ENCODE measurements at places on chromosomes 11 and 22. TPM values are rescaled to one million over a fixed set of nuclear protein-coding genes. Genes with fewer than 3 reads are reported as not detected.

DNA sequence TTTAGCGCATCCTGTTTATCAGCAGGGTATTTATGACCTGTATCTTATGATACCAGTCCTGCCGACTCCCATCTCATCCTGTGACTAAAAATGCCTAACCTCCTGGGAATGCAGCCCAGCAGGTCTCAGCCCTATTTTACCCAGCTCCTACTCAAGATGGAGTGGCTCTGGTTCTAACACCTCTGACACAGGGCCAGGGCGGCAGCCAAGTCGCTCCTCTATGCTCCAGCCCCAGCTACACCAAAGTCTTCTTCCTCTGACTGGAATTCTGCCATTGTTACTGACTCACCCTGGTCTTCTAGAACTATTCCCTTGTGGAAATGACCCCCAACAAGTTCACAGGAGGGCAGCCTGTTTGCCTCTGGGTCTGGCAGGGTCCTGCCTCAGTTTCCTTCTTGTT lies 7.9 kb upstream of the C1QTNF6 start:
- peak; percentile 65 for DNase-seq

DNA sequence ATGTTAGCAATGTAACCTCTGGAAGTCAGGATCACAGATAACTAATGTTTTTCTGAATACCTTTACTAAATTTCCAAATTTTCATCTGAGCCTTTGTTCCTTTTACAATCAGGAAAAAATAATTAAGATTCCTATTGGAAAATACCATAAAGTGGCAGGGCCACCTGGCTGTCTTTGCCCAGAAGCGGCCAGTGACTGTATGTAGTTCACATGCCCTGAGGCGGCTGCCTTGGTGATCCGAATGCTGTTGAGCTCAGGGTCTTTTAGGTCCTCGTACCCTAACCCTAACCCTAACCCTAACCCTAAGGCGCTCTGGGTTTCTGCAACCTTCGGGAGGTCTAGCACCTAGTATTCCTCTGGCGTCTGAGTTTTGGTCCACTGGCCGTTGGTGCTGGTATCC lies 8.5 kb upstream of the ARFGAP3 start:
- DNase-seq, result no peak

GRCh38 chr11:127035824-127036223 lies 35.3 kb upstream of the KIRREL3 start:
- no peak for DNase-seq

GRCh38 chr11:12717851-12718291 lies 43.6 kb downstream of the TEAD1 start:
- peak; percentile 76 for DNase-seq

- DNase-seq, result peak; percentile 1
These were observed 15.8 kb downstream of the OR8D1 start for GRCh38 chr11:124297921-124298320.

DNA sequence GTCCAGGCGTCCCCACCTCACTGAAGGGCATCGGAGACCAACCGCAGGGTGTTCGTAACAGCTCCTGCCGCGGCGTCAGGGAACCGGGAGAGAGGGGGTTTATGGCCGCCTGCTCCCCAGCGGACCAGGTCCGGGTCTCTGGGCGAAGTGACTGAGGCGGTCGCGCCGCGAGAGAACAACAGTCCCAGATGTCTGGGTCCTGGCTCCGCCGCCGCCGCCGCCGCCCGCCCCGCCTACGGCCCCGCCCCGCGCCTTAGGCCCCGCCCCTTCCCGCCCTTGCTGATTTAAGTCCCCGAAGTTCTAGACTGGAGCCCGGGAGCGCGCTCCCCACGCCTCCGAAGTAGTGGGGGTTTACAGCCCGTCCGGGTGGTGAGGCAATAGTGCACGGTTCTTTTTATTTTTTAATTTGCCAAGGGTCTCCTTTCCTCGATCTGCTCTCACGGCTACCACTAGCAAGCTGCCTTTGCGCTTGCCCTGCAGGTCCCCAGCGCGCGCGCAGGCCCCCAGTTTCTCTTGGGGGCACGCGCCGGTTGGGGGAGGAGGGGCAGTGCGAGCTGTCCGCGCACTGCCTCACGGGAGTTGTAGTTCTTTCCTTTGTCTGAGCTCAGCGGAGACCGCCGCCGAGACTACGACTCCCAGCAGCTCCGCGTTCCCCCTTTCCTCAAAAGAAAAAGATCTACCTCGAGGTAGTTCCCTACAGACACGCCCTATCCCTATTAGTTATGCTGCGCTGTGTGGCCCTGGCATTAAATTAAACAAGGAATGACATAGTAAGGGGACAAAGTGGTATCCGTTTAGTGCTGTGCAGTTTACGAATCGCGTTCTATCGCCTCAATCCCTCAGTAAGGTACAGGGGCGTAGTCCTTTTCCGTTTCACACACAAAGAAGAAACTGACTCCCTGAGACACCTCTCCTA lies at the start of gene PGM2L1:
PGM2L1 (minus strand) TSS at position 190 of the 916 bp plus-strand sequence. CDS start 272 bp downstream, outside the sequence.
- peak; percentile 93 for DNase-seq

- no peak for DNase-seq
These were observed 102.7 kb upstream of the MTNR1B start for GRCh38 chr11:92866679-92867282.

- no peak for DNase-seq
These were observed 2.2 kb downstream of the SPCS2 start for GRCh38 chr11:74951226-74951625.

The KCNA4 gene
- not detected for polyA plus RNA-seq

The MADD gene
- 8.2 TPM for polyA plus RNA-seq

The AIFM3 gene
- polyA plus RNA-seq, result 0.24 TPM

The OR4C13 gene
- not detected for polyA plus RNA-seq

The ARVCF gene
- 6.0 TPM for polyA plus RNA-seq

The OSBP2 gene
- 7.1 TPM for polyA plus RNA-seq
